PC-3 (cell line): ENCODE measurements at places on chromosomes 13 and 19. TPM values are rescaled to one million over a fixed set of nuclear protein-coding genes. Genes with fewer than 3 reads are reported as not detected.

DNA sequence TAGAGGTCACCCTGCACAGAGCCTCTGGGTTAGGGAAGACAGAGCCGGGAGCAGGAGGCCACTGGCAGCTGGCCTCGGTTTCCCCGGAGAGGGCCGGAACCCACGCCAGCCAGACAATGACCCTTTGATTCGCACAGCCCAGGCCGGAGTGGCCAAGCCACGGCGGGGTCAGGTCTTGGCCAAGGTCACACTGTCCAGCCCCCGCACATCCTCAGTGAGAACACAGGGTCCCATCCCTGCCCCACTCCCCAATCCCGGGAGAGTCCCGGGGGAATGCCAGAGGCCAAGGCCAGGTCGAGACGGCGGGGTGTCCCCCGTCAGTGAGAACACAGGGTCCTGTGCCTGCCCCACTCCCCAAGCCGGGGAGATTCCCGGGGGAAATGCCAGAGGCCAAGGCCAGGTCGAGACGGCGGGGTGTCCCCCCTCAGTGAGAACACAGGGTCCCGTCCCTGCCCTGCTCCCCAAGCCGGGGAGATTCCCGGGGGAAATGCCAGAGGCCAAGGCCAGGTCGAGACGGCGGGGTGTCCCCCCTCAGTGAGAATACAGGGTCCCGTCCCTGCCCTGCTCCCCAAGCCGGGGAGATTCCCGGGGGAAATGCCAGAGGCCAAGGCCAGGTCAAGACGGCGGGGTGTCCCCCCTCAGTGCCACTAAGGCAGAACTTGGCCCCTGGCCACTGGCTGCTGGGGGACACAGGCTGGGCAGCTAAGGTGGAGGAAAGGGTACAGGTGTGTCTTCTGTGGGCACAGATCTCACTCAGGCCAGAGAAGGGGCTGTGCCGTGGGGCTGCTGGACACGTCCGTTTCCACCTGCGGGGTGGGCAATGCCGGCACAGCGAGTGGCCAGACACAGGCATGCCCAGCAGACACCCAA lies 1.7 kb upstream of the FSTL3 start:
- no peak for DNase-seq

DNA sequence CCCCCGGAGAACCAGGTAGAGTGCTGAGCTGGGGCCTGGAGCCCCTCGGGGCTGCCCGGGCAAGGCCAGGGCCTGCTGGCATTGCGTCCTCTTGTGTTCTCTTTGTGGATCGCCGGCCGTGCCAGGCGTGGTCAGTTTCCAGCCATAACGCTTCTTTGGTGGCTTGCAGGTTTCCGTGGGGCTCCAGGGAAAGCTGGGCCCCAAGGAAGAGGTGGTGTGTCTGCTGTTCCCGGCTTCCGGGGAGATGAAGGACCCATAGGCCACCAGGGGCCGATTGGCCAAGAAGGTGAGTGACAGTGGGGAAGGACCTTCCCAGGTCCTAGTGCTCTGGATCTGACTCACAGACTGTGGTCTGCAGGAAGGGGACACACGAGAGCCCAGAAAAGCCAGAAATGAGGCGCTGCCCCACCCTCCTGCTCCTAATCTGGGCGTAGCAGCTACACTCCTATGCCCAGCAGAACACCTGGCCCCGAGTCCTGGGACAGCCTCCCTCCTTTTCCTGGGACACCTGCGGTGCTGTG lies 57.5 kb downstream of the RAB20 start:
- no peak for DNase-seq

DNA sequence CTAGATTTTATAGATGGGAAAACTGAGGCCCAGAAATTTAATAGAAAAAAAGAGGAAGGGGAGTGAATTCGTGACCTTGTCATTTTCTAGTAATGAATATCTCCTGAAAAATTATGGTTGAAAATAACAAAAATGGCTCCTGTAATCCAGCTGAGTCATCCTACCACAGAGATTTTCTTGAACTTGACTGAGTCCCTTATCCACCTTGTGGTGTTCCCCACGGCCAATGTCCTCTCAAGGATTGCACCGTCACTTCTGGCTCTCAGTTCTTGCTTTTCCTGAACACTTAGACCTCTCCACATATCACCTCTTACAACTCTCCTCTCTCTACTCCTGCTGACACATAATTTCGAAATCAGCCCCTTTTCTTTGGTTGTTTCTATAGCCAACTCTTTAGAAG lies 1.2 kb upstream of the KATNAL1 start:
- DNase-seq = no peak

GRCh38 chr19:13841962-13842290 lies 35.0 kb upstream of the NANOS3 start:
- no peak for DNase-seq

DNA sequence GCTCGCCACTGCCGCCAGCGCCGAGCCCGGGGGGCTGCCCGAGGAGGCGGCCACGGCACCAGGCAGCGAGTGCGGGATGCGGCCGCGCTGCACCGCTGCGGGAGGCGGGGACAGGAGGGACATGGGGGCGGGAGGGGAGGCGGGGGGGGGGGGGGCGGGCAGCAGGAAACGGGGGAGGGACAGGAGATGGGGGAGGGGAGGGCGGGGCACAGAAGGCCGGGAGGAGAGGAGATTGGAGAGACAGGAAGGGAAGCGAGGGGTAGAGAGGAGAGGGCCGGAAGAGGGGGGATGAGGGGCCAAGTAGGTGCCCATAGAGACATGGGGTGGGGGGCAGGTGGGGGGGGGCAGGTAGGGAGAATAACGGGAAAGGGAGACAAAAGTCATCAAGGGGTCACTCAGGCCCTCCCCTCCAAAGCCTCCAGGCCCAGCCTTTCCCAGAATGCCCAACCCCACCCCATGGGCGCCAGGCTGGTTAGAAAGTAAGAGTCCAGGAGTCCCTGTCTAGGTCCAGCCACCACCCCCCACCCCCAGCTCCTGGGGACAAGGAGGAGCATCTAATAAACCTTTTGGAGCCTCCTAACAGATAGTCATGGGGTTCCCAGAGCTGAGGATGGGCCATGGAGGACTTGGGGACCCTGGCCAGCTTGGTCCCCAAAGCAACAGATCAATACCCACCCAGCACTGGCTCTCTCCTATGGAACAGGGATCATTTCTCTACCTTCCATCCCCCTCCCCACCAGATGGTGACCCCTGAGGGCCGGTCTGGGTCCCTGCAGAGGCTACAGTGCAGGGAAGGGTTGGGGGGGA lies 9.5 kb downstream of the NR2F6 start:
- DNase-seq = no peak

GRCh38 chr19:41533671-41534215 lies 42.2 kb upstream of the CEACAM21 start:
- no peak for DNase-seq

DNA sequence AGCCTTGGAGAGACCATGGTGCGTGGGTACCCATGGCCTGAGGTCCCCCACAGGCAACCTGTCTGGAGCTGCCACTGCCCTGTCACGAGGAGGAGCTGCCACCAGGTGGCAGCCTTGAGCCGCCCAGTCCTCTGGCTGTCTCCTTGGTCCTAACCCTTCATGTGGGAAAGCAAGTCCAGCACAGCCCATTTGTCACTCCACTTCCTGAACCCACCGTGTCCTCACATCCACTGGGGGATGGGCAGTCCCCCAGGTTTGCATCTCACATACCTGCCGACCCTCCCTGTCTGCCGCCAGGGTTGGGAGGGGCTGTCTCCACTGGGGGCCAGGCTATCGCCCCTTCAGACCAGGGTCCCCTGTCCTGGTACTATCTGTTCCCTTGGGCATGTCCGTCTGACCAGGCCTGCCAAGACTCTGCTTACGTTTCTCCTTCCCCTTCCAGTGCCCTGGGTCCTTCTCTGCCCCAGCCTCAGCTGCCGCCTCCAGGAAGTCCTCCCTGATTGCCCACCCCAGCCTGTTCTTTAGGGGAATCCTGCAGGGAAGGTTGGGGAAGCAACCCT lies 4.5 kb downstream of the FAM174C start:
- peak; percentile 83 for DNase-seq

GRCh38 chr13:96181911-96182310 lies 92.0 kb downstream of the HS6ST3 start:
- DNase-seq = no peak

- DNase-seq = peak; percentile 32
Observed at GRCh38 chr19:34336781-34337271, 28.2 kb upstream of the GPI start.

- DNase-seq = no peak
Observed at GRCh38 chr13:58528351-58528750, 896.8 kb downstream of the PCDH17 start.

Gene PGLYRP1
- total RNA-seq = not detected in 2 replicates

Gene PLK5
- total RNA-seq = not detected in 2 replicates

Gene CHAF1A
- 48.9 and 59.8 TPM in 2 replicates for total RNA-seq
